ENCODE measurements at places on chromosomes 5 and 9. TPM values are rescaled to one million over a fixed set of nuclear protein-coding genes. Genes with fewer than 3 reads are reported as not detected.
A peak's percentile ranks its signal among the peaks of the same experiment; 100 is the strongest.

Gene CCNI2
- not detected for total RNA-seq

Gene DOCK8
- total RNA-seq: not detected

Gene KIF20A
- 26.0 TPM for total RNA-seq

Gene SPINK4
- not detected for total RNA-seq

DNA sequence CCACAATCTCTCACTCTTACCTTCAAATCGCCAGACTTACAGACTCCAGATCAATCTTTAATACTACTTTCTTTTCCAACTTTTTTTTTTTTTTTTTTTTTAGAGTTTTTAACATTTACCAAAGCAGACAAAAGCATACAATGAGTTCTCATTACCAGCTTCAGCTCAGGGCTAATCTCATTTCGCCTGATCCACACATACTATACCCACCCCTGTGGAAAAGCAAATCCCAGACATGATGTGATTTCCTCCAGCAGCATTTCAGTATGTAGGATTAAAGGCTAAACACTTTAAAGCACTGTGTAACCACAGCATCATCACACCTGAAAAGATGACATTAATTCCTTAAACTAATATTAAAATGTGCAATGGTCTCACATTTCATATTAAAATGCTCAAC, 138.8 kb upstream of the RETREG1 start:
- H3K4me3 ChIP-seq: no peak overlapping the region
- peaks cover 50% of the 10 kb centered on the region for H3K36me3 ChIP-seq

- H3K4me1 ChIP-seq: peaks cover 34% of the 10 kb centered on the region
- peak overlapping the region; percentile 98 for H3K27ac ChIP-seq
- DNase-seq: peak; percentile 96
- no peaks in the 10 kb centered on the region for H3K27me3 ChIP-seq
Observed at GRCh38 chr5:72510610-72511181, 3.5 kb upstream of the ZNF366 start.

Gene PCDHA12
- total RNA-seq: not detected

DNA sequence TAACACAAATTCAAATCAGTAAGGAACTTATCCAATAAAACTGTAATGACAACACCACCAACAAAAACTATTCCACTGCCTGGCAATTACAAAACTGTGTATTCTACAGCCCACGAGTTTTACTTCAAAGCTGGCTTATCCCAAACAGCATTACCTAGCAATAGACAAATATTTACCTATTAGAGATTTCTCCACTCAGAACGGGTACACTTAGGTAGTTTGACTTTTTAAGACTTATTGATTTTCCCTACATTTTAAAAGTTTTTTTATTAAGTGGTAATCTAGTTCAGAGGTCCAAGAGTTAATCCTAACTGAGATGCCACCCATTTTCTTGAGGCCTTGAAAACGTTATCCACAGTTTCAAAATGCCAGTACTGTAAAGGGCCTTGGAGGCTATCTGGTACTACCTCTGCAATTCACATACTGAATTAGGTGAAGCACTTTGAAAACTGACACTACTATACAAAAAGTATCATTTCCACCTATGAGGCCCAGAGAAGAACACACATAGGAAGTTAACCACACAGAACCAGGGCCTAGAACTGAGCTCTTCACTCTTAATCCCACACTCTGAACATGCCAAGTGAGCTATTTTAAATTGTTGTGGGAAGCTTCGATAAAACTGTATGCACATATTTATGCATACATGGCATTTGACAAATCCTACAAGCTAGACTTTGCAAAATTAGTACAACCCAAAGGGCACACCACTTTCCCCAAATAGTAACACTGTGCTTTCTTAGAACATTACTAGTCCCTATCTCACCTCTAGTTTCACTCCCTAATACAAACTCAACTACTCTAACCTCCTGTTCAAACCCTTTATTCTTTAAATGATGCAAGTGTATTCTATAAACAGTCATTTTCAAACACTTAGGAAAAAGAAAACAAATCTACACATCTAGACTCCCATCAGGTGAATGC, 2.1 kb downstream of the NADK2 start:
- H3K4me1 ChIP-seq: peaks cover 31% of the 10 kb centered on the region
- H3K36me3 ChIP-seq: no peaks in the 10 kb centered on the region
- H3K4me3 ChIP-seq: peak overlapping the region; percentile 81
- no peaks in the 10 kb centered on the region for H3K27me3 ChIP-seq
- DNase-seq: peak; percentile 13
- H3K27ac ChIP-seq: peak overlapping the region; percentile 93

GRCh38 chr9:133906932-133907910, 84.9 kb downstream of the VAV2 start:
- no peaks in the 10 kb centered on the region for H3K27me3 ChIP-seq
- H3K27ac ChIP-seq: no peak overlapping the region
- no peaks in the 10 kb centered on the region for H3K36me3 ChIP-seq
- H3K4me1 ChIP-seq: no peaks in the 10 kb centered on the region
- H3K4me3 ChIP-seq: no peak overlapping the region

Gene SVEP1
- total RNA-seq: 47.3 TPM

DNA sequence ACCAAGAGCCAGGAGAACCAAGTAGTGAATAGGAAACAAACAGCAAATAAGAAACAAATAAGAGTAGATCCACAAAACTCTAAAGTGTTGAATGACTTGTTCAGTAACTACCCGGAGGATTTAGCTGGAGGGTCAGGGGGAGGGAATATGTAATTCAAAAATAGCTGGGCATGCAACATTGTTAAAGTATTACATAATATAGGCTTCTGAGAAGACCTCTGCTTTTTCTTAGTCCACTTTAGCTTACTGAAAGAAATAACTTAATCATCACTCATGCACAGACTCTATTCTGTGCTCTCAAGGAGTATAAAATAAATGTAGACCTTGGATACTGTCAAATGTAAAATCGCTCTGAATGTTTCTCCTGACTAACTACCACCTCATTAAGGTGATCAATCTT, 183.2 kb upstream of the POU5F2 start:
- no peaks in the 10 kb centered on the region for H3K36me3 ChIP-seq
- no peak overlapping the region for H3K4me3 ChIP-seq
- H3K27ac ChIP-seq: no peak overlapping the region
- H3K4me1 ChIP-seq: peaks cover 46% of the 10 kb centered on the region
- no peaks in the 10 kb centered on the region for H3K27me3 ChIP-seq

- H3K27ac ChIP-seq: no peak overlapping the region
- H3K4me3 ChIP-seq: no peak overlapping the region
- no peaks in the 10 kb centered on the region for H3K36me3 ChIP-seq
- no peaks in the 10 kb centered on the region for H3K4me1 ChIP-seq
- no peaks in the 10 kb centered on the region for H3K27me3 ChIP-seq
Observed at GRCh38 chr5:174154559-174154958, 109.1 kb downstream of the NSG2 start.

Gene HBEGF
- 9.5 TPM for total RNA-seq

- H3K4me1 ChIP-seq: no peaks in the 10 kb centered on the region
- no peaks in the 10 kb centered on the region for H3K27me3 ChIP-seq
- DNase-seq: peak; percentile 2
- no peak overlapping the region for H3K27ac ChIP-seq
- no peaks in the 10 kb centered on the region for H3K36me3 ChIP-seq
Observed at GRCh38 chr9:120137186-120137840, 442.7 kb downstream of the CDK5RAP2 start.

GRCh38 chr5:169728418-169728817, 91.3 kb downstream of the DOCK2 start:
- no peak overlapping the region for H3K27ac ChIP-seq
- H3K4me1 ChIP-seq: peaks cover 7% of the 10 kb centered on the region
- DNase-seq: no peak
- no peaks in the 10 kb centered on the region for H3K27me3 ChIP-seq
- H3K4me3 ChIP-seq: no peak overlapping the region
